ENCODE measurements at places on chromosomes 4 and X.

- no peak for DNase-seq
Observed at GRCh38 chr4:16075061-16075460, 8.8 kb downstream of the PROM1 start.

GRCh38 chrX:151711154-151711553 is 4.7 kb upstream of the FATE1 start:
- DNase-seq = no peak

DNA sequence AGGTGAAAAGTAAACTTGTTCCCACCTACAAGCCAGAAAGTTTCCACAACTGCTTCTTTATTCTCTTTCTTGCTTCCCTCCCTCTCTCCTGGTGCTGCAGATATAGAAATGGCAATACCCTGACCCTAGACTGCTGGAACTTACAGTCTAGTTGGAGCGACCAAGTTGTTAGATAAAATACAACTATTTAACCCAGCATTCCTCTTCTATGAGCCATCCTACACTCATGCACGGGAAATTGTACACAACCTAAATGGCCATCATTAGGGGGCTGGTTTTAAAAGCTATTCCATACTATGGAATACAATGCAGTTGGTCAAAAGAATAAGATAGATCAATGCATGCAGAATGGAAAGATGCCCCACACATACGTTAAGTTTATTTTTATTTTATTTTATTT is 41.1 kb downstream of the PJA1 start:
- no peak for DNase-seq

DNA sequence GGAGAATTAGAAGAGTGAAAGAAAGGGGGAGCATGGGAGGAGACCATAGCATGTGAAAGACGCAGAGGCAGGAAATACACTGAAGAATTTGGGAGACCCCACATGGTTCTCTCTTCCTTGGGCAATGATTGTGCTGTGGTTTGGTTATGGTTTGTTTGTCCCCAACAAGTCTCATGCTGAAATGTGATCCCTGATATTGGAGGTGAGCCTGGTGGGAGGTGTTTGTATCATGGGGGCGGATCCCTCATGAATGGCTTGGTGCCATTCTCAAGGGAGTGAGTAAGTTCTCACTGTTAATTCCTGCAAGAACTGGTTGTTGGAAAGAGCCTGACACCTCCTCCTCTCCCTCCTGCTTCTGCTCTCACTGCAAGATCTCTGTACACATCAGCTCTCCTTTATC is 78.6 kb upstream of the RAI2 start:
- DNase-seq = no peak

DNA sequence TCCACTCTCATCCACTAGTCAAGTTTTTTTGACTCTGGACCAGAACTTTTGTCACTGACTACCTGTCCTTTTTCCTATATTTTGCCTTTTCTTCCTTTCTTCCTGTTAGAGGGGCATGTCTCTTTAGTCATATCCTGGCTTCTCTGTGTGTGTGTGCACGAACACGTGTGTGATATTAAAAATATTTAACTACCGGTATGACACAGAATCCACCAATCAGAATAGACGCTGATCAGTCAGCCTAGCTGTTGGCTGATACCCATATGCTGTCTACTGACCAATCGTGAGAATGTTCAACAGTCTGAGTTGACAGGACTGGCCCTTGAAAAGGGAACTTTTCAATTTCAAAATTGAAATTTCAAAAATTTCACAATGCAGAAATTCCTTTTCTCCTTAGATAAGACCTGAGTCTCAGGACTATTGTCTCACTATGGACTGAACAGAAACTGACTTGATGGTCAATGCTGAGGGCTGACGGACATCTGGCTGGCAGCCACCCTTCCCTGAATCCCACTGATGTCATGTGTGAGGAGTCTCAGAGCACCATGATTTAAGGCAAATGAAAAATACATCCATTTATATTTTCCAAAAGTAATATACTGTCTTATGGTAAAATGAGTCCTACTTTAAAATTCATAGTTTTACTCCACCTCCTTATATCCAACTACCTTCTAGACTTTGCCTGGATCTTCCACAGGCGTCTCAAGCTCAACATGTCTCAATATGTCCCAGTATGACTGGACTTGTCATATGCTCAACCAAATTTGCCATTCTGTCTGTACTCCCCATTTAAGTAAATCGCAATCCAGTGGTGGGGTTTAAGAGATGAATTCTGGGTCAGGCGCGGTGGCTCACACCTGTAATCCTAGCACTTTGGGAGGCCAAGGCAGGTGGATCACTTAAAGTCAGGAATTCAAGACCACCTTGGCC is 78.0 kb downstream of the CHRNA9 start:
- no peak for DNase-seq

- no peak for DNase-seq
Observed at GRCh38 chrX:72539822-72540221, 32.8 kb downstream of the HDAC8 start.

All from stimulated activated CD4-positive, alpha-beta T cell treated with anti-CD3 and anti-CD28 coated beads, TNF-alpha, amount 100 ng/mL, for 24 hours (primary cell).